ENCODE measurements at places on chromosomes 13 and 19. TPM values are rescaled to one million over a fixed set of nuclear protein-coding genes. Genes with fewer than 3 reads are reported as not detected.
A peak's percentile ranks its signal among the peaks of the same experiment; 100 is the strongest.

The NHLRC3 gene
- 38.4 TPM for total RNA-seq

The SPACA4 gene
- total RNA-seq, result not detected

The MARK4 gene
- 60.4 TPM for total RNA-seq

DNA sequence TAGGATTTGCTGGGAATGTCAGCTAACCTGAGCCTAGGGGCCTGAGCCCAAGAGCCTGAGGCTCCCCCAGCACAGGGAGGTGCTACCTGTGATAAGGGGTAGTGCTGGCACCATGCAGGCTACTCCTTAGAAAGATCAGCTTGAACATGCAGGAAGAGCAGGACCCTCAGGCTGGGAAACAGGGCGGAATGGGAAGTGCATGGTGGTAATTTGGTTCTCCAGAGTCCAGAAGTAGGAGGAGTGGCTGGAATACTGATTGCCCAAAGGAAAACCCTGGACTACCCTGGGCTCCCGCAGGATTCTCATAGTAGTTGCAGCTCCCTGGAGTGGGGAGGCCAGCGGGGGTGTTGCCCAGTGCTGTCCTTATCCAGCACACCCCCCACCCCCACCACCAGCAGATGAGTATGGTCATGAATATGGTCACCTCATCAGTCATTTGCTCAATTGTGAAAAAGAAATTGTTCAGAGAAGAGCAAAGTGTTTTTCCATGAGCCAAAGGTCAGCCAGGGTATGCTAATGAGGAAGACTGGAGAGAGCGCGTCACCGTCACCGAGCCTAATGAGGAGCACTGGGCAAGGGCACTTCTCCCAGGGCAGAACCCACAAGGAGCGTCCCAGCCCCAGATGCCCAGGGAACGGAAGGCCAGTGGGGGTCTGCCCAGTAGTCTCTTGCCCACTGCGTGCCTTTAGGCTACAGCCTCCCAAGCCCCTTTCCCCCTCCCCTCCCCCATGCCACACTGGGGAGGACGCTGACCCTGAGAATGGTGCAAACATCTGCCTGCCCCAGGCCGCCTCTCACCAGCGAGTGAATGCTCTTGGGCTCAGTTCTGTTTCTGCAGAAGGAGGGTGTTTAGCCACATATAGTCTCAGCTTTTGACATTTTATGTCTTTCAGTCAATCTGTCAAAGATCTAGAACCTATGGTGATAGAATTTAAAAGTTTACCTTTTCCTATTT, 5.3 kb downstream of the SLC25A15 start:
- no peak for DNase-seq

DNA sequence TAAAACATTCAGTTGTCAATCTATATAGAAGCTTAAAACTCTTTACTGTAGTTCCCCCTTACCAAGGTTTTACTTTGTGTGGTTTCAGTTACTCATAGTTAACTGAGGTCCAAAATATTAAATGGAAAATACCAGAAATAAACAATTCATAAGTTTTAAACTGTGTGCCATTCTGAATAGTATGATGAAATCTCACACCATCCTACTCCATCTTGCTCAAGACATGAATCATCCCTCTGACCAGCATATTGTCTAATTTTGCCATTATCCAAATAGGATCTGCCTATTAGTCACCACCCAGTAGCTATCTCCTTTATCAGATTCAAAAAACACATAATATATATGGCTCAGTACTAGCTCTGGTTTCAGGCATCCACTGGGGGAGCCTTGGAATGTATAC, 22.4 kb downstream of the ZNF571 start:
- DNase-seq, result no peak

DNA sequence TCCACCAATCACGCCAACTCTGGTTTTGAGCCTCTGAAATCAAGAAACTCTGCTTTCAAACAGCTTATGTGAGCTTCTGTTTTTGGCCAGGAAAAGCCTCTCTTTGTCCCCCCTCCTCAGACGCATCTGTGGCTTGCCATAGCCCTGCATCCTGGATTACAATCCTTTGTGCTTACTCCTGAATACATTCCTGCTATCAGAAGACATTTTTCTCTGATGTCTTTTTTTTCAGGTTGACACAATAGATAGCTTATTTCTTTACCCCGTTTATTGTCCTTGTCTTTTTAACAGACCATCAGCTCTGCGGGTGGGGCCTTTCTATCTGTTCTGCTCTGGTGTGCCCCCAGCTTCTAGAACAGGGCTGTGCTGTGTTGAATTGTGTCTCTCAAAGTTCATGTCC, 11.0 kb downstream of the PNMA8B start:
- DNase-seq, result no peak

DNA sequence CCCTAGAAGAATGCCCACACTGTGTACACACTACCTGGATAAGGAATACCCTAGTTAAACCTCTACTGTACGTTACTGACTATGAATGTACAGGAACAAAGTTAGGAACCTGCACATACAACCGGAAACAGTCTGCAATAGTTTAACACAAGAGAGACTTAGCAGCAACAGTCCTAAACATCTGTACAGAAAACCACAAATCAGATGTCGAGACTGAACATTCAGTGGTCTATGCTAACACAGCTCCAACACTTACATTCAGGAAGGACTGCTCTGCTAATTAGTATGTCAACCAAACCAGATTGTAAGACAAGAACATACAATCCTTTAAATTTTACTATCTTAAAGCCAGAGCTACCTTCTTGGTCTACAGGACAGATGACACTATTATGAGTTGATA, 104.9 kb downstream of the ZNF429 start:
- no peak for DNase-seq

GRCh38 chr19:2294687-2295335, 12.8 kb upstream of the PEAK3 start:
- no peak for DNase-seq

DNA sequence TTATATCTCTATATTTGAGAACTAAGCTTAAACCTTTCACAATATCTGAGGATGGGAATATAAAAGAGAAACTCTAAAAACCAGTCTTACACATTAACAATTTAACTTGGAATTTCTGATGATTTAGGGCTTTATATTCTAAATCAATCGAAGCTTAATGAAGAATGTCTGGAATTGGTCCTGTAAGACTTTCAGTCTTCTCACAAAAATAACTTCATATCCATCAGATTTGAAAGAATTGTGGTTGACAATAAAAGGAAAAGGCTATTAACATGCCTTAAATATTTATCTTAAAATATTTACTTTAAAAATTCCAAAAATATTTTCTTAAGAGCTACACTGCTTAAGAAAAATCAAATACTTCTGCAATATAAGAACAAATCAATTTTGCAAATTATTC, 27.3 kb downstream of the MYCBP2 start:
- no peak for DNase-seq

DNA sequence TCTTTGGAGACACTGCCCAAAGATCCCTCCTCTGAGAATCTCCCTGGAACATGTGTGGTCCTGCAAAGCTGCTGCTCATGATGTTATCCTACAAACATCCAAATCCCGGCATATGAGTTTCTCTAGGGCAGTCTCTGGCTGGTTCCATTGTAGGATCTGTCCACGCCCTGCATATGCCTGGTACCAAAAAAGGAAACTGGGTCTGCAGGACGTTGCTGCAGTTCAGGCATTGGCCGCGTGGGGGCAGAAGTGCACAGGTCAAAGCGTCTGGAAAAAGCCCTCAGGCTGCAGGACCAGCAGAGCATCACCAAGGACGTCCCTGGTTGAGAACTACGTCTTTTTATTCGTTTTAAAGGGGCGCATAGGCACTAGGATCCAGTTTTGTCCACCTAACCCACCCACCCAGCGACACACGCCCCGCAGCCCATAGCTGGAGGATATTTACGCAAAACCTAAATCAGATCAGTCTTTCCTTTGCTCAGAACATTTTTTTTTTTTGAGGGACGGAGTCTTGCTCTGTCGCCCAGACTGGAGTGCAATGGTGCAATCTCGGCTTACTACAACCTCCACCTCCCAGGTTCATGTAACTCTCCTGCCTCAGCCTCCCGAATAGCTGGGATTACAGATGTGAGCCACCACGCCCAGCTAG, 12.9 kb upstream of the ZNF564 start:
- DNase-seq, result peak; percentile 90

DNA sequence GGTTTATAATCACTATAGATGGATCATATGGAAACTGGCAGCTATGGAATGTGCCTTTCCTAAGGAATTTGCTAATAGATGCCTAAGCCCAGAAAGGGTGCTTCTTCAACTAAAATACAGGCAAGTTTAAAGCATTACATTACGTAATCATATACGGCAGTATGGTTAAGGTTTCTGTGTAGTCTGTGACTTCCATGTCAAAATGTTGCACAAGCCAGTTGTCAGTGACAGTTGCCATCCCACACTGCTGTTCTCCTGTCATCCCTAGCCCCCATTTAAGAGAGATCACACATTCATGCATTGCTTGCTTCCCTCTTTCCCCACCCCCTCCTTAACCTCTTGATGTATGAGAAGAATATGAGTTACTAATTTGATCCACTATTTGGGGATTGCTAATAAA, 47.3 kb downstream of the BRCA2 start:
- DNase-seq, result no peak
